NCI-H460 (cell line): ENCODE measurements at places on chromosomes 4 and X. TPM values are rescaled to one million over a fixed set of nuclear protein-coding genes. Genes with fewer than 3 reads are reported as not detected.

Gene ITIH6
- total RNA-seq, result 0.02 and 0.03 TPM in 2 replicates

Gene CXXC4
- total RNA-seq, result 0.03 and 0.22 TPM in 2 replicates

Gene WDR19
- 16.6 and 18.6 TPM in 2 replicates for total RNA-seq

Gene VEGFC
- total RNA-seq, result 18.2 and 19.2 TPM in 2 replicates

Gene GAGE13
- not detected in 2 replicates for total RNA-seq

Gene ZXDA
- 6.5 and 6.8 TPM in 2 replicates for total RNA-seq
